ENCODE measurements at places on chromosomes 3 and 15.

DNA sequence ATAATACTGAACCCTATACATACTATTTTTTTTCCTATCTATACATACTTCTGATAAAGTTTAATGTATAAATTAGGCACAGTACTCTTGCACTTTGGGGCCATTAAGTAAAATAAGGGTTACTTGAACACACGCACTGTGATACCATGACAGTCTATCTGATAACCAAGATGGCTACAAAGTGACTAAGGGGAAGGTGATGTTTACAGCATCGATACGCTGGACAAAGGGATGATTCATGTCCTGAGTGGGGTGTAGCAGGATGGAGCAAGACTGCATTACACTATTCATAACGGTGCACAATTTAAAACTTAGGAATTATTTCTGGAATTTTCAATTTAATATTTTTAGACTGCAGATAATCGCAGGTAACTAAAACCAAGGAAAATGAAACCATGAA, 30.0 kb upstream of the SLC2A2 start:
- no peak for DNase-seq

DNA sequence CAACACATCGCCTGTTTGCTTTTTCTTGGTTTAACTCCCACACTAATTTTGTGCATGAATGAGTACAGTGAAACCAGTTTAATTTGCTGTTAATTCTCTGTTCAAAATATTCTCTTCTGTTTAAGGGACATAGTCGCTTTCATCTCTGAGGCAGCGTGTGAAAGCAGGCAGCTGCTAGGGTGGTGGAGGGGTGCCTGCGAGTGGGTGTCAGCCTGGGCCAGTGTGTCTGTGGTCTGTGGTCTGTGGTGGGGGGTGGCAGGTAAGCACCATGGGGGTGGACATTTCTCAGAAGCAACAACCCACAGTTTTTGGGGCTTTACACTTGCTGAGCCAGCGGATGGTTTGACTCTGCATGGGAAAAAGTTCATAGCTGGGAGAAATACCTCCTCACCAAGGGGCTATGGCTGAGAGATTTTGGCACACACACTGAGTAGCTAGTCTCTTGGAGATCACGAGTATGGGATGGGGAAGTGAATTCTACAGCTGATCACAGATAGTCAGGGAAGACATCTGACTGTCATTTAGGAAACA, 109.2 kb downstream of the EPHB1 start:
- no peak for DNase-seq

GRCh38 chr3:8911781-8912180, 51.5 kb downstream of the RAD18 start:
- DNase-seq, result no peak

GRCh38 chr3:195821403-195822130, 9.8 kb upstream of the MUC4 start:
- no peak for DNase-seq

GRCh38 chr15:42594095-42594494, 18.7 kb downstream of the STARD9 start:
- no peak for DNase-seq

GRCh38 chr3:82080792-82081191, 319.3 kb upstream of the GBE1 start:
- DNase-seq, result no peak

DNA sequence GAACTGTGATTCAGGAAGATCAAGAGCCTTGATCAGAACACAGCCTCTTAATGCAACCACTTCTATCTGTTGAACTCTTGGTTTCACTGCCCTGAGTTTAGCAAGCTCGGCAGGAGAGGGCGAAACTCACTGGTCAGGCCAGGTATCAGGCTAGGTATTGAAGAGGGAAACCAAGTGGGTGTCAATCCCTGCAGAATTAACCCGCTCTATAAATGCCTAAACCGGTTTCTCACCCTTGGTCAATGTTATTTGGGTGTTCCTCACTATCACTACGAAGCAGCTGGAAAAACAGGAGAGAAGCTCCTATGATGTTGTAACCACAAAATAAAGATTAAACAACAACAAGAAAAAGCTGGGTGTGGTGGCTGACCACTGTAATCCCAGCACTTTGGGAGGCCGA, 23.9 kb downstream of the LIPH start:
- no peak for DNase-seq

DNA sequence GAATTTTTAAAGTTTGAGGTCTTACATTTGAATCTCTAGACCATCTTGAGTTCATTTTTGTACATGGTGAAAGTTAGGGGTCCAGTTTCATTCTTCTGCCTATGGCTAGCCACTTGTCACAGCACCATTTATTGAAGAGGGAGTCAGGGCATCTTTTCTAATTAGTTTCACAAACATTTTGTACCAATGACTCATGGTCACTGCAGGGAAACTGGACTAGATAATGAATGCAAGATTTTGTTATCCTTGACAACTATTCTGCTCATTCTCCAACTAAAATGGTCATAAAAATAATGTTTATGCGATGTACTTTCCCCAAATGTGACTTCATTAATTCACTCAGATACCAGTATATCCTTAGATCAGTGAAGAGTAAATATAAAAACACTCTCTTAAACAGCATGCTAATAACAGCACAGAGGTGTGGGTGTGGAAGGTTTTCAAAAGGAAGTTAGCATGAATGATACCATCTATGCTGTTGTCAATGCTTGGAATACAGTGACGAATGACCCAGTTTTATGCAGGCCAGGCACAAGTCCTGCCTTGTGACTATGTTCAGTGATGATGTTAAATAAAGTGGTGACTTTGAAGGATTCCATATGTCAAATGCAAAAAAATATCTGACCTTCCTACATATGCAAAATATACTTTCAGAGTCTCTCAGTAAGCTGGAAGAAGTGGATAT, 314.9 kb upstream of the TMCO5A start:
- DNase-seq, result no peak

DNA sequence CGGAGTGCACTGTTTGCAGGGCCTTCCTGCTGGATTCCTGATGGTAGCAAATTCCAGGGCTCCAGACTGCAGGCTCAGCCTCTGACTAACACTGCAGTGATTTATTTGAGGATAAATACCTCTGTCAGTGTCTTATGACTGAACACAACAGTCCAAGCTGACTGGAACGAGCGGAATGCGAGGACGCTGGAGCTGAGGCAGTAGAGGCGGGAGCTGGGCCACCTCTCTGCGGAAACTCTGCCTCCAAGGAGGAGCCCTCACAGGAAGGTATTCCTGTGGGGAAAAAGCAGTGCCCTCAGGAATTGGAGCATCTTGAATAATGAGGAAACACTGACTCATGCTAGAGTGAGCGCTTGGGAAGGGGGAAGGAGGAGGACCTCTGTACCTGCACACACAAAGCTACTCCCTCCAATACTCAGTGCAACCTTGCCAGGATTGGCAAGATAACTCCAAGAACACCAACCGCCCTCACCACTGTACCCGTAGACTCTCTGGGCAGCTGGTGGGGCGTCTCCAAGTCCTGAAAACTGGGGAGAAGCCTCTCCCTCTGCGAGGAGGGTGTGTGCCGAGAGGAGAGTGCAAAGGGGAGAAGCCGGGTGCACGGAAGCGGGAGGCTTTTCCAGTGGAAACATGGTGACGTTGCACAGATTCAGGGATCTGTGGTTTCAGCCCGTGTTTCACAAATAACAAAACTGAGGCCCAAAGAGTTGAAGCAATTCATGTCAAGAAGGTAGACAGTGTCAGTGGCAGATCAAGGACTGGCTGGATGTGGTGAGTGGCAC, 43.0 kb downstream of the VGLL4 start:
- DNase-seq, result peak; percentile 77

- no peak for DNase-seq
These were observed 16.8 kb upstream of the SLC41A3 start for GRCh38 chr3:126100634-126101301.

All from right hindlimb (tissue), 1 donor.